MG63 (cell line): ENCODE measurements at places on chromosomes 11 and 22. TPM values are rescaled to one million over a fixed set of nuclear protein-coding genes. Genes with fewer than 3 reads are reported as not detected.

- no peak for DNase-seq
These were observed 7.1 kb downstream of the TBX1 start for GRCh38 chr22:19767427-19768341.

DNA sequence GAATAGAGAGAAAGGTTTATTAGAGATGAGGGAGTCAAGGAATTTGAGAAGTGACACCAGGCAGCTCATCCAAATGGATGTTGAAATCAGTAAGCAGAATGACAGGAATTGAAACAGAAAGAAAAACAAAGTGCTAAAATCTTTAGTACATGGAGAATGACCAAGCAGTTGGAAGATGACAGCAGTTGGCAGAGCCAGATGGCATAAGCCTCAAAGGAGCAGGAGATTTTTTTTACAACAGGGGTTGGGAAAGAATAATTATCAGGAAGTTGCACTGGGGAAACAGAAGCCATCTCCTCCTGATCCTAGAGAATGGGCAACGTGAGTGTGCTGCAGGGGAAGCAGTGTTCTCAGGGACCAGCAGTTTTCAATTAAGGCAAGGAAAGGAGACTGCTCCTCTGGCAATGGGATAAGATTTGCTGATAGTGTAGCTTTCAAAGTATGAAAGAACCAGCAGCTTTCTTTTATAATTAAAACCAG is 28.9 kb downstream of the RAB39A start:
- DNase-seq = peak; percentile 49

DNA sequence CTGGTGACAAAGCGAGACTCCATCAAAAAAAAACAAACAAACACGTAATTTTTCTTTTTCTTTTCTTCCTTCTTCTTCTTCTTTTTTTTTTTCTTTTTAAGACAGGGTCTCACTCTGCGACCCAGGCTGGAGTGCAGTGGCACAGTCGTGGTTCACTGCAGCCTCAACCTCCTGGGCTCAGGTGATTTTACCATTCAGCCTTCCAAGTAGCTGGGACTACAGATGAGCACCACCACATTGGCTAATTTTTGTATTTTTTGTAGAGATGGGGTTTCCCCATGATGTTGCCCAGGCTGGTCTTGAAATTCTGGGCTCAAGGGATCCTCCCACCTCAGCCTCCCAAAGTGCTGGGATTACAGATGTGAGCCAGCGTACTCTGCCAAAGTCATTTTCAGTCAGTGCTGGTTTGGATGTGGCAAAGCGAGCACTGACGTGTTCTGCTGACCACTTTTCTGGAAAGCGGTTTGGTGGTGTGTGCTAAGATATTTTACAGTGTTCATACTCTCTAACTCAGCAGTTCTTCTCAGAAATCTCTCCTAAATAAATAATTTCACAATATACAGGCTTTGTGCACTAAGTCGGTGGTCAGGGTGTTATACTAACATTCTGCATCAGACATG is 10.7 kb downstream of the FAM118A start:
- peak; percentile 81 for DNase-seq

Gene OVOL1
- not detected in 2 replicates for total RNA-seq

- DNase-seq = peak; percentile 90
These were observed at the start of gene CTNND1 for GRCh38 chr11:57761301-57762234. Gene CTNND1 (plus strand): TSS chr11:57761802. CDS start chr11:57791479, 29,677 bp downstream.

Gene RBMXL2
- not detected in 2 replicates for total RNA-seq

DNA sequence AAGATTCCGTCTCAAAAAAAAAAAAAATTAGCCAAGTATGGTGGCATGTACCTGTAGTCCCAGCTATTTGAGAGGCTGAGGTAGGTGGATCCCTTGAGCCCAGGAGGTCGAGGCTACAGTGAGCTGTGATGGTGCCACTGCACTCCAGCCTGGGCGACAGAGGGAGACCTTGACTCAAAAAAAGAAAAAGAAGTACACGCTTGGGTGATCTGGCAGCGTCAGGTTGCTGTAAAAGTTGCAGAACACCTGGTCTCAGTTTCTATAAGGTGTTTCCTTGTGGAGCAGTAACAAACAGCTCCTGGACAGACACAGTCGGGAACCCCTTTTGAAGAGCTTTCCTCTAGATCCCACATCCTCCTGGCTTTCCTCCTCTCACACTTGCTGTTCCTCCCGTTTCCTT is 45.8 kb downstream of the SCGB1A1 start:
- no peak for DNase-seq

DNA sequence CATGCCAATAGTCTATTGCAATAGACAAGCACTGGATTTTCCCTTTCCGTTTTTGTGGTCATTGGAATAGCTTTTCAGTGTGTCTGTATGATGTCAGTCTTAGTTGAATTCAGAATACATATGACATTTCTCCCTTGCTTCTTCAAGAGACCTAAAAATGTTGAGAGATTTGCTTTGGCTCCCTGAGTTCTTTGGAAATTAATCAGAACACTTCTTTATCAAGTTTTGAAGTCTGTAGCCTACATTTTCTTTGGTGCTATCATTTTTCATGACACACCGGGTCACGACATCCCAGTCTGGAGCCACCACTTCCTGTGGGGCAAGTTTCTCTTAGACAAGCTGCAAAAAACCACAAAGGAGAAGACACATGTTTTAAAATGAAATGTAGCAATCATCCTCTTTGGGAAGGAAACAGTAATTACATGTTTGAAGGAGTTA is 847.1 kb downstream of the OPCML start:
- no peak for DNase-seq

Gene PITPNM1
- 5.5 and 18.9 TPM in 2 replicates for total RNA-seq
